Stimulated activated CD8-positive, alpha-beta memory T cell treated with anti-CD3 and anti-CD28 coated beads, Interleukin-7, amount 100 ng/mL, for 4 hours (primary cell): ENCODE measurements at places on chromosomes 1 and 21.

GRCh38 chr1:63548877-63549276 is 25.6 kb downstream of the EFCAB7 start:
- DNase-seq = no peak

- no peak for DNase-seq
Observed at GRCh38 chr1:71774705-71775104, 507.6 kb downstream of the NEGR1 start.

GRCh38 chr1:58290685-58291372 is 255.7 kb downstream of the OMA1 start:
- no peak for DNase-seq

DNA sequence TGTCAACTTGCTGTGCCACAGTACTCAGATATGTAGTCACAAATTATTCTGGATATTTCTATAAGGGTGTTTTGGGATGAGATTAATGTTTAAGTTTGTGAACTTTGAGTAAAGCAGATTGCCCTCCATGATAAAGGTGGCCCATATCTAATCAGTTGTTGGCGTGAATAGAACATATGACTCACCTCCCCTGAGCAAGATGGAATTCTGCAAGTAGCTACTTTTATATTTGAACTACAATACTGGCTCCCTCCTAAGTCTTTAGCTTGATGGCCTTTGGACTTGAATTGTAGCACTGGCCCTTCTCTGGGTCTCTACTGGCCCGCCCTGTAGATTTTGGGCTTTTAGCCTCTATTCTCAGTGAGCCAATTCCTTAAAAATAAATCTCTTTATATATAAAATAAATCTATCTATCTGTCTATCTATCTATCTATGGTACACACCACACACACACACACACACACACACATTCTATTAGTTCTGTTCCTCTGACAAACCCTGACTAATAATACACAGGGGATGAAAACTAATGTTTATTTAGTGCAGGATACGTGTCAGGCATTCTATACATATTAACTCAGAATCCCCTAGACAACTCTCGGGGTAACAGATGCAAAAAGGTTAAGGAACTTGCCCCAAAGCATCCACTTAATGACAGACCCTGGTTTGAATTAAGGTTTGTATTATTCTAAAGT is 37.9 kb upstream of the PDC start:
- no peak for DNase-seq

DNA sequence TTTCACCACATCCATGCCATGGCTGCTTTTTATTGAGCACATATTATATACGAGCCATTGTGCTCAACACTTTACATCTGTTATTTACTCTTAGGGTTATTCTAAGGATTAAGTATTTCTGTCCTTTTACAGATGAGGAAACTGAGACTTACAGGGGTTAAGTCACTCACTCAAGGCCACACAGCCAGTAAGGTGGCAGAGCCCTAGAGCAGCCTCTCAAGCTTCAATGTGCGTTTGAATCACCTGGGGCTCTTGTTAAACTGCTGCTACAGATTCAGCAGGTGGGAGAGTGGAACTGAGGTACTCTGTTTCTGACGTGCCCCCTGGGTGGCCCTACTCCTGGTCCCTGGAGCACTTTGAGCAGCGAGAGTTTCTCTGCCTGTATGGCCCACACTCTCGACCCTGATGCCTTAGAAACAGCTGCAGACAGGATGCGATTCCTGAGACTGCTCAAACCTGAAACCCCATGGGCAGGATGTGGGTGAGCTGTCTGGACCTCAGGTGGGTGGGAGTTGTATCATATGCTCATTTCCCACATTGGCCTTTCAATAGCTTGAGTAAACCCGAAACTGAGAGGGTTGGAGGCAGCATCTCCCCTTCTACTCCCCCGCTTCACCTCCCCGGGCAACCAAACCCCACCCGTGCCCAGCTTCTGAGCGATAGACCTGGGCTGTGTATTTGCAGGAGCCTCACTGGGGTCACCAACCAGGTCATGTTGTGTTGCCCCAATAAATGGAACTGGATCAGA is 59.3 kb downstream of the MAN1C1 start:
- DNase-seq = peak; percentile 68
